ENCODE measurements at places on chromosomes 4 and X. TPM values are rescaled to one million over a fixed set of nuclear protein-coding genes. Genes with fewer than 3 reads are reported as not detected.

DNA sequence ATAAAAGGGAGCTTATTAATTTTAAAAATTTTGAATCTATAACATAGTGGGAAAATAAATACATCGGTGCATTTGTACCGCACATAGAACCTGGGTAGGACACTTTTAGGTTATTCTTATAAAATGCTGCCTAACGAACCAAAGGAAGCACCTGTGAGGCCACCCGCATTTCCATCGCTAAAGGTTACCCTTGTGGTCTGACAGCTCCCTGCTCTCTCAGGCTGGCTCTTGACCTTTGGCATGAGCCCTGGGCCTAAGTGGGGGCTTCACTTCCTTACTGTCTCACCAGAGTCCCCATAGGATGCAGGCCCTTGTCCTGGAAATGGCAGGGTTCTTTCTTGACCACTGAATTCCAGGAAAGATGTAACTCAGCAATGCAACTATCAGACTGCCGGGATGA lies 46.0 kb downstream of the HADH start:
- no peak overlapping the region for H3K4me3 ChIP-seq
- DNase-seq = no peak
- no peak overlapping the region for H3K27ac ChIP-seq

DNA sequence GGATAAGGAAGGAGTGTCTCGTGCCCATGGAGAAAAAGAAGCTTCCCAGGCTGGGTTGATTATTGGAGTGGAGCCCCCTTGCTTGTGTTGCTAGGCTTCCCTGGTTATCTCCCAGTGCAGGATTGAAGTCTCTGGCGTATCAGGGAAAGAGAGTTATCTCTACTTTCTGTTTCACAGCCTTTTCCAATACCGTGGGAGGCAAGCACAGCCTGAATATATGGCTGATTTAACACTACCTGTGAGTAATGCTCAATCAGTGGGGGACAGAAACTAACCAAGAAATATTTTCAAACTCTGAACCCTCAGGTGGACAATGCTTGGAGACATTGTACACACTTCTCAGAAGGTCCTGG lies 65.2 kb downstream of the SERPINA7 start:
- no peak for DNase-seq
- H3K4me1 ChIP-seq = no peaks in the 10 kb centered on the region
- H3K4me3 ChIP-seq = no peak overlapping the region
- H3K27ac ChIP-seq = no peak overlapping the region
- H3K36me3 ChIP-seq = no peaks in the 10 kb centered on the region

DNA sequence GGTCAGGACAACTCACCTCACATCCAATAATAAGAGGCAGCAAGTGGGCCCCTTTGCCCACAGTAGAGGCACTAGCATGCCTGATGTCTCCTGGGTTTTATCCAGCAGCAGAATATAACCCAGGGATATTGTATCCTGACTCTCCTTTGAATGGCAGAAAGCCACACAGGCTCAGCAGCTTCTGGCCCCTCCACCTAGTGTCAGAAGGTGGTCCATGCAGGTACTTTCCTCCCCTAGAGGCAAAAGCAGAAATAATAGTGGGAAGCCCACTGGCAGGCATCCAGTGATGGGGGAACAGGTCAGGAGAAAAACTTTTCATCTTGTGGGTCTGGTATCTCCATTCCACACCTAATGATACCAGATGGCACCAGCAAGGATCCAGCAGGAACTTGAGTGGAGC lies 75.5 kb upstream of the IRS4 start:
- DNase-seq = no peak
- no peak overlapping the region for H3K27ac ChIP-seq
- no peaks in the 10 kb centered on the region for H3K36me3 ChIP-seq
- no peaks in the 10 kb centered on the region for H3K27me3 ChIP-seq

DNA sequence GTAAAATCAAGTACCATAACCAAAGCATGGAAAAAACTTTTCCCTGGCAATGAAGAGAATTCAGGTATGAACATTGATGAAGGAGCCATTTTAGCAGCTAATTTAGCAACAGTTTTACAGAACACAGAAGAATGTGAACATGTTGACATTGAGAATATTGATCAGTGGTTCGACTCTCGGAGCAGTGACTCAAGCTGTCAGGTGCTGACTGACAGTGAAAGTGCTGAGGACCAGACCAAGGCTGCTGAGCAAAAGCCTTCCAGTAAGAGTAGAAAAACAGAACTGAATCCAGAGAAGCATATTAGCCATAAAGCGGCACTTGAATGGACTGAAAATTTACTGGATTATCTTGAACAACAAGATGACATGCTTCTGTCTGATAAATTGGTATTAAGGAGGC lies 2.8 kb downstream of the TIGD2 start:
- DNase-seq = no peak
- H3K27ac ChIP-seq = no peak overlapping the region
- peaks cover 13% of the 10 kb centered on the region for H3K4me1 ChIP-seq
- H3K27me3 ChIP-seq = no peaks in the 10 kb centered on the region
- no peaks in the 10 kb centered on the region for H3K36me3 ChIP-seq

The NLGN3 gene
- not detected for total RNA-seq

The KLHL34 gene
- 6.2 TPM for total RNA-seq
